Endothelial cell of umbilical vein (primary cell): ENCODE measurements at places on chromosomes 3 and 15. TPM values are rescaled to one million over a fixed set of nuclear protein-coding genes. Genes with fewer than 3 reads are reported as not detected.

DNA sequence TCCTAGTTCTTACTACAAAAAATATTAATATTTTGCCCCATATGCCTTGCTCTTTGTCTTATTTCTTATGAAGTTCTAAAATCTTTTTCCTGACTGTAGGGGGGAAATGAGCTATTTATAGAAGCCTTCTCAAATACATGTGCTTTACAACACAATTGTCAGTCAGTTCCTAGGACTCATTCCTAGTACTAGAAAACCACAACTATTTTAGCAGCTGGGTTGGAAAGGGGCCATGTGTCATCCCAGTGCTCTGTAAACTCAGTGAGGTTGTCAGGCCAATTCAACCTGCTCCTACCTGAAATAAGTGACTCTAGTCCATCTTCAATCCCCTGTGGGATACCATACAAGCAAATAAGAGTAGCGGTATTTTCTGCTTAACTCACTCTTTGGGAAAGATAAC is 153.8 kb downstream of the ULK4 start:
- DNase-seq, result no peak
- no peak overlapping the region for H3K4me3 ChIP-seq
- H3K27me3 ChIP-seq, result no peaks in the 10 kb centered on the region
- no peaks in the 10 kb centered on the region for H3K36me3 ChIP-seq

- no peaks in the 10 kb centered on the region for H3K27me3 ChIP-seq
- H3K4me1 ChIP-seq, result no peaks in the 10 kb centered on the region
- H3K27ac ChIP-seq, result no peak overlapping the region
Observed at GRCh38 chr3:19190602-19191001, 42.3 kb downstream of the KCNH8 start.

DNA sequence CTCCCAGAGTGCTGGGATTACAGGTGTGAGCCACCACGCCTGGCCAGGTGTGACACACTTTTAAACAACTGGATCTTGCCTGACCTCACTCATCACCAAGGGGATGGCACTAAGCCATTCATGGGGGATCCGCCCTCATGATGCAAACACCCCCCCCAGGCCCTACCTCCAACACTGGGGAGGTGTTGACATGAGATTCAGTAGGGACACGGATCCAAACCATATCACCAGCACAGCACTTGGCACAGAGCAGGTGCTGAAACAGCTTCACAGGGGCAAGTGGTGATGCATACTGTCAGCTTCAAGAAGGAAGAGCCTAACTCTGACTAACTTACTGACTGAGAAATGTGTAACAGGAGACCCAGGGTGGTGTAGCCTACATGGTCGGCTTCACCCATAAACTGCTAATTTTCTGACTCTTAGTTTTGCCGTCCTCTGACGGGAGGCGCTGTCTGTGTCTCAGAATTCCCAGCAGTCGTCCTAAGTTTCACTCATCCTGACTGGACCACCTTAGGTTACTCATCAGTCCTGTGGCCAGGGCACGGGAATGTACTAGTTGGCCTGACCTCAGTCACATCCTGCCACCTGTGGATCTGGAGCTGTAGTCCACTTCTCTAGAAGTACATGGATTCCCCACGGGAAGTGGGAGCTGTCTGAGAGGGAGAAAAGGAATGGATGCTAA is 81.9 kb upstream of the PLXNA1 start:
- DNase-seq, result no peak
- H3K27me3 ChIP-seq, result peaks cover 37% of the 10 kb centered on the region
- no peaks in the 10 kb centered on the region for H3K4me1 ChIP-seq
- no peaks in the 10 kb centered on the region for H3K36me3 ChIP-seq
- H3K4me3 ChIP-seq, result no peak overlapping the region
- no peak overlapping the region for H3K27ac ChIP-seq

DNA sequence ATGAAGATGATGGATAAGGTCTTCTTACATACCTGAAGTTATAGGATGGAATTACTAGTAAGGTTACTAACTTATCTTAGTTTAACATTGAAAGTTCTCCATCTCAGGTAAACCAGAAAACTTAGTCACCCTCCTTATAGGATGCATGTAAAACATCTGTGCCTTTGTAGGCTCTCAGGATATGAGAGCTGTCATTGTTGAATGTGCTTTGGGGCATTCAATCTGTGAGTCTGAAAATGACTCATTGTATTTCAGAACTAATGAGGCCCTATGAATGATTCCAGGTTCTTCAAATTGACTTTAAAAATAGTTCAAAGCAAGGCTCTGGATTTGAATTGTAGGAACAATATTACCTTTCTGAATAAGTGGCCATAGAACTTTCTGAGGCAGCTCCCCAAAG is 237.7 kb upstream of the AZI2 start:
- H3K4me1 ChIP-seq, result no peaks in the 10 kb centered on the region
- no peaks in the 10 kb centered on the region for H3K27me3 ChIP-seq
- H3K4me3 ChIP-seq, result no peak overlapping the region
- DNase-seq, result no peak
- H3K27ac ChIP-seq, result no peak overlapping the region
- no peaks in the 10 kb centered on the region for H3K36me3 ChIP-seq

- peak; percentile 15 for DNase-seq
- no peak overlapping the region for H3K4me3 ChIP-seq
- H3K4me1 ChIP-seq, result no peaks in the 10 kb centered on the region
- H3K27me3 ChIP-seq, result no peaks in the 10 kb centered on the region
- no peak overlapping the region for H3K27ac ChIP-seq
Observed at GRCh38 chr15:77753281-77753873, 120.7 kb upstream of the LINGO1 start.

- peaks cover 2% of the 10 kb centered on the region for H3K36me3 ChIP-seq
- no peaks in the 10 kb centered on the region for H3K27me3 ChIP-seq
- H3K27ac ChIP-seq, result peak overlapping the region; percentile 80
- peaks cover 18% of the 10 kb centered on the region for H3K4me1 ChIP-seq
Observed at GRCh38 chr3:52237006-52237656, 1.8 kb downstream of the TWF2 start.

GRCh38 chr3:64349551-64349950 is 124.3 kb upstream of the PRICKLE2 start:
- no peak overlapping the region for H3K27ac ChIP-seq
- no peak for DNase-seq
- no peaks in the 10 kb centered on the region for H3K27me3 ChIP-seq
- no peaks in the 10 kb centered on the region for H3K36me3 ChIP-seq
- H3K4me1 ChIP-seq, result peaks cover 28% of the 10 kb centered on the region

DNA sequence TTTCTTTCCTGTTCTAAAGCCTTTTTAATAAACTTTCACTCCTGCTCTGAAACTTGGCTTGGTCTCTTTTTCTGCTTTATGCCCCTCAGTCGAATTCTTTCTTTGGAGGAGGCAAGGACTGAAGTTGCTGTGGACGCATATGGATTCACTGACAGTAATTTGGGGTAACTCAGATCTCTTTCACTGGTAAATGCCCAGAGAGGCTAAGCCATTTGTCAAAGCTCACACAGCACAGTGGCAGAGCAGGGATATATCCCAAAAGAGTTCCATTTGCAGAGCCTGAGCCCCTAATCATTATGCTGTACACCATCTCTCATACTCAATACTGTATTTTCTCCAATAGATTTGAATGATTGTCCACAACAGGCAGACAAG is 72.3 kb upstream of the GALNT15 start:
- H3K27me3 ChIP-seq, result peaks cover 3% of the 10 kb centered on the region
- H3K4me3 ChIP-seq, result no peak overlapping the region
- no peak overlapping the region for H3K27ac ChIP-seq

DNA sequence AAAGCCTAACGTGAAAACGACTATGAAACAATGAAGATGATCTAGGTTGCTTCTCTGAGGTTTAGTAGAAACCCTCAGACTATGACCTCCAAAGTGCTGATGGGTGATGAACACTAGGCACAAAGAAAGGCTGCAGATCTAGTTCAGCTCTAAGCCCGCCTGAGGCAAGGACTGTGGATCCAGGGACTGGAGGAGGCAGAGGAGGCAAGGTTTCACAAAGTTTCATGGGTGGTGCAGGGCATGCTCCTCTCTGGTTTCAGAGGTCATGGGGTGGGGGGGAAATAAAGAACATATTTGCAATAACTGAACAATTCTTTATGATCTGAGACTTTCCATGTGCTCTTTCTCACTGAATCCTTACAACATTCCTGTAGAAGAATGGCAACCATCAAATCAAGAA is 679.2 kb downstream of the NTRK3 start:
- H3K27me3 ChIP-seq, result no peaks in the 10 kb centered on the region
- no peak overlapping the region for H3K4me3 ChIP-seq
- H3K36me3 ChIP-seq, result no peaks in the 10 kb centered on the region
- no peaks in the 10 kb centered on the region for H3K4me1 ChIP-seq

GRCh38 chr15:88419830-88420229 is 47.4 kb downstream of the MRPL46 start:
- H3K27ac ChIP-seq, result no peak overlapping the region
- H3K4me1 ChIP-seq, result no peaks in the 10 kb centered on the region
- no peak overlapping the region for H3K4me3 ChIP-seq
- no peaks in the 10 kb centered on the region for H3K27me3 ChIP-seq
- DNase-seq, result no peak
- no peaks in the 10 kb centered on the region for H3K36me3 ChIP-seq

DNA sequence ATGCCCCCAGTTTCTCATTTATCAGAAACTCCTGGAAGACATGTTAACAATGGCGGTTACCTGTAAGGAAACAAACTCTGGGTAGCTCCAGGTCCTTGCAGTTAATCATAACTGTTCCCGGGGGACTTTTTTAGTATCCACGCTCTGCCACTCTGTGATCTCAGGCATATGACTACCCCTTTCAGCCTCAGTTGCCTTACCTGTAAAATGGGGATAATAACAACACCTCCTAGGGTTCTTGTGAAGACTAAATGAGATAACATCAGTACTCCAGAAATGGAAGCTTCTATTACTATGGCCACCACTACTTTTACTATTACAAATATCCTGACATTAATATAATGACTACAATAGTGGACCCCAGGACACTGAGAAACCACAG is 7.1 kb upstream of the FLNB start:
- H3K27me3 ChIP-seq, result no peaks in the 10 kb centered on the region
- peaks cover 10% of the 10 kb centered on the region for H3K4me1 ChIP-seq

DNA sequence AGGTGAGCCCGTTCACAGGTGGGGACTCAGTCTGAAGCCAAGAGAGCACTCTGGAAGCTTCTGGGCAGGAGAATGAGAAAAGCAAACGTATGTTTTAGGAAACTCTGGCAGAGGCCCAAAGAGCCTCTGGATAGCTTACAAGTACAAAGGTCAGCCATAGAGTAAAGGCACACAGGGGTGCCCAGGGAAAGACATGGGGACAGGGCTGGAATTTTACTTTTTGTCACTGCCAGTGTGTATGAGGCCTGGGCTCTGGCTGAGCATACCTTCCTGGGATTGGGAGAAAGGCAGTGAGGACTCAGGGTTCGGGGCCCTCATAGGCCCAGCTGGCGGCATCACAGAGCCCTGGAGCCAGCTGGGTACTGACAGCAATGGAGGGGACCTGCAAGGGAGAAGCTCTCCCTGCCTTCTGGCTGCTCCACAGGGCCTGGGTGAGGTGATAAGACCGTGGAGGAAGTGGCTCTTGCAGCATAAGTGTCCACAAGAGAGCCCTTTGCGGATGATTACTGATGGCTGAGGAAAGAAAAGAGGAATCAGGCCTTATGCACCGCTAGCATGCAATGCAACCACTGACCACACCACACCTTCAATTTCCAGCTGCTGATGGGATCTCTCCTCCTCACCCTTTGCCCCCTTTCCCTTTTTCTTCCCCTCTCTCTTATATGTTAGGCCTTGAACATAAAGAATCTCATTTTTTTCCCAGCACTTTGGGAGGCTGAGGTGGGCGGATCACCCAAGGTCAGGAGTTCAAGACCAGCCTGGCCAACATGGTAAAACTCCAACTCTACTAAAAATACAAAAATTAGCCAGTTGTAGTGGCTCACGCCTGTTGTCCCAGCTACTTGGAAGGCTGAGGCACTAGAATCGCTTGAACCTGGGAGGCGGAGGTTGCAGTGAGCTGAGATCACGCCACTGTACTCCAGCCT is 25.1 kb upstream of the BCL2L10 start:
- H3K4me1 ChIP-seq, result no peaks in the 10 kb centered on the region
- H3K4me3 ChIP-seq, result no peak overlapping the region
- no peaks in the 10 kb centered on the region for H3K36me3 ChIP-seq
- H3K27ac ChIP-seq, result no peak overlapping the region

DNA sequence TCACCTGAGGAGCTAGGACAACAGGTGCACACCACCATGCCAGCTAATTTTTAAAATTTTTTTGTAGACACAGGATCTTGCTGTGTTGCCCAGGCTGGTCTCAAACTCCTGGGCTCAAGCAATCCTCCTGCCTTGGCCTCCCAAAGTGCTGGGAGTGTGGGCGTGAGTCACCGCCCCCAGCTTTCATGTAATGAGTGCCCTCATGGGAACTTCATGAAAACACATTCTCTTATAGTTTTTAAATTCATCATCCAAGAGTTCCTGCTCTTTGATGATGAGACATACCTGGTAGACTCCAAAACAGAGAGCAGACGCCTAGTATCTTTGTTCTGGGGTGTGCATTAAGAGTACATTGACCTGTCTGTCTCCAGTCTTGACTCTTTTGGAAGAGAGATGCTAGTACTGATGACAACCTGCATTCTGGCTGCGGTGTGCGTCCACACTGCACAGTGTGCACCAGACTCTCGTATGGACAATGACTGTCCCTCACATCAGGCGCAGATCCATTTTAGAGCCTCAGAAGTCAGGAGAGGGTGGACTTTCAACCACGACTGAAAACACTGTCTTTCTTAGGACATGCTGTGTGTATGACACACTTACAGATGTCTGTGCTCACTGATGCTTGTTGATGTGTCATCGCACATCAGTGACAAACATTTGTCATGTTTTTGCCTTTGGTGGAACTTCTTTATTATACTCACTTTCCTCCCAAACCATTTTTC is 2.0 kb downstream of the NRROS start:
- no peak overlapping the region for H3K4me3 ChIP-seq
- no peak overlapping the region for H3K27ac ChIP-seq
- H3K27me3 ChIP-seq, result peaks cover 3% of the 10 kb centered on the region

DNA sequence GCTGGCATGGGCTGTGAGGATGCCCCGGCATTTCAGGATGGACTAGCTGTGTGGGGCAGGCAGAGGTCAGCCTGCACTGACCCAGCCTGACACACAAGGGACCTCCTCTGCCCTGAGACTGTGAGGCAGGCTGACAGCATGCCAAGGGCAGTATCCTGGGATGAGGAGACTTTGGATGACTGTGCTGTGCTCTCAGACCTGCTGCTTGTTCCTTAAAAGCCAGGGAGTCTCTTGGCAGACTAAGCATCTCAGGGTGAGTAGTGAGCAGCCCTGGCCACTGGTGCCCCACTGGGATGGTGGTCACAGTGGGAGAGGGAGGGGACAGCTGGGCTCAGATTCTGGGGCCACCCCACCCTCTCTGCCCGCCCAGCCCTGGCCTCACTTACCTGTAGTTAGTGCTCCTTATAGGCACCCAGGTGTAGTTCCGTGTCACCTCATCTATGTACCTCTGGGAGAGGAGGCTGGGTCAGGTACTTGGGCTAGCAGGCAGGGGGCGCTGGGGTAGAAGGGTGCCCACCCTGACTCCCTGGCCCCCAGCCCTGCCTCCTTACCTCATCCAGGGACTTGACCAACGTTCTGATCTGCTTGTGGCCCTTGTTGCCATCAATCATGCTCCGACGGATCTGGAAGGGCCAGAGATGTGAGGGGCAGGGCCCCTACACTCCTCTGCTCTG is 16.1 kb upstream of the TMEM115 start:
- H3K27me3 ChIP-seq, result no peaks in the 10 kb centered on the region
- H3K36me3 ChIP-seq, result no peaks in the 10 kb centered on the region
- no peak overlapping the region for H3K4me3 ChIP-seq
- no peak overlapping the region for H3K27ac ChIP-seq
- no peaks in the 10 kb centered on the region for H3K4me1 ChIP-seq

Gene ESYT3
- total RNA-seq, result not detected in 2 replicates

Gene IL20RB
- 1.6 and 2.5 TPM in 2 replicates for total RNA-seq

Gene ARL6
- 5.8 and 6.1 TPM in 2 replicates for total RNA-seq

Gene ZNF502
- total RNA-seq, result 4.1 and 4.2 TPM in 2 replicates

Gene CTNNB1
- 513 and 566 TPM in 2 replicates for total RNA-seq

Gene GHRL
- not detected in 2 replicates for total RNA-seq
